ENCODE measurements at places on chromosomes 2 and 18.

DNA sequence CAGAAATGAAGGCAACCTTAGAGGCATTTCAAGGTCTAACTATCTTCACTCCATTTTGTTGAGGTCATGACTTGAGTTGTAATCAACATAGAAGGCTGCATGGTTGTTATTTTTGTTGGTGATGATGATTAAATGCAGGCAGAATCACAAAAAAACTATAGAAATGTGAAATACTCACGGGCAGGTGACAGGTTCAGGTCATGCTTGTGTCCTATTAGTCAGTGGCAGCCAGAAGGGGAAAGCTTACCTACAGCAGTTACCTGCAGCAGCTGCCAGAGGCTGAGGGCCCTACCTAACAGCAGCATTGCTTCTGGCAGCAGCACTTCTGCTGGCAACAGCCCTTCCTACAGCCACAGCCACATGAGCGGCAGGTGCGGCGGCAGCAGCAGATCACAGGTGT, 394 bp downstream of the SCYGR3 start:
- no peak for DNase-seq

DNA sequence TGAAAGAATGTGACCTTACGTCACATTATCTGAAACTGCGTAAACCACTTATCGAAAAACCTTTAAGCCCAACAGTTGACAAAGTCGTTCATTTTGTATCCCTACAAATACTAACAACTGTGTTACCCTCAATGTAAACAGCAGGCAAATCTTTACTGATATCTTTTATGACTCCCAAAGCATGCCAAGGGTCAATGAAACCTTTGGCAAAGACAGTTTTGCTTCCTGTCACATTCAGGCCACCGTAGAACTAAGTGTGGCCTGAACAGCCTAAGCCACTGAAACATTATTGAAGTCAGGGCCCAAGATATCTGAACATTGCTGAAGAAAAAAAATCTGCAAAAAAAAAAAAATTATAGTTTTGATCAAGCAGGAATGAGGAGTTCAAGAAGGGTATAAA, 77.3 kb downstream of the FAM124B start:
- DNase-seq: no peak

DNA sequence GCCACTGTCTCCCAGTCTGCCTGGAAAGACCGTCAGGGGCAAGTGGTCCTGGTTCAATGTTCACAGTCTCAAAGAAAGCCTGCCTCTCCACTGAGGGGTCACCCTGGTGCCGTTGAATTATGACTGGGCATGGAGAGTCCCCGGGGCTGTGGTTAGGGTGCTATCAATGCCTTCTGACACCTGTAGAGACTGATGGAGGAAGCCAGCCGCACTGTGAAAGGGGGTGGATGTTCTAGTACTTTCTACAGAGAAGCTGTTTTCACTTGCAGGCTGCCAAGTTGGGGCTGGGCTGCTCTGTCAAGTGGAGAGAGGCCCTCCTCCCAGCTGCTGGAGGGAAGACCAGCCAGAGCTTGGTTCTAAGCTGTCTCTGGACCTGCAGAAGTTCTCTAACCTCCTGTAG, 80.5 kb downstream of the BCL2L11 start:
- no peak for DNase-seq

GRCh38 chr2:23994567-23994966, 15.3 kb upstream of the MFSD2B start:
- DNase-seq: no peak

GRCh38 chr2:235746257-235746934, 252.6 kb downstream of the AGAP1 start:
- DNase-seq: peak; percentile 24

DNA sequence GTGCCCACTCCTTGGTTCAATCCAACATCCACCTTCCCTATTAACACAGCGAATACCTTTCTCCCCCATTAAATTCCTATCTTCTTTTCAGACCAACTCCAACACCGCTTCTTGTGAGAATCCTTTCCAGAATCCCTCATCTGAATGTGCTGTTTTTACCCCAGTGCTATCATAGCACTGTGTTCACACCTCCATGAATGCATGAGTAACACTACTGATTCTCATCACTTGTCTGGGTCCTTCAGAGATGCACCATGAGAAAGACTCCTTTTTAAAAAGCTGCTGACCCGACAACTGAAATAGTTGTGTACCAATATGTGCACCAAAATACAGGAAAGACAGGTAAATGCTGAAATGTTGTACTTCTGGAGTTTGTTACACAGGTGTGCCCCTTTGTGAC, 18.8 kb downstream of the MGAT4A start:
- no peak for DNase-seq

GRCh38 chr2:28640908-28641300, 110.7 kb upstream of the PPP1CB start:
- DNase-seq: no peak

GRCh38 chr2:113253453-113253852, 25.3 kb downstream of the PAX8 start:
- DNase-seq: no peak

- no peak for DNase-seq
These were observed 96.6 kb downstream of the TMEM17 start for GRCh38 chr2:62409442-62409841.

- DNase-seq: no peak
These were observed 38.9 kb downstream of the SETBP1 start for GRCh38 chr18:44719519-44720060.

DNA sequence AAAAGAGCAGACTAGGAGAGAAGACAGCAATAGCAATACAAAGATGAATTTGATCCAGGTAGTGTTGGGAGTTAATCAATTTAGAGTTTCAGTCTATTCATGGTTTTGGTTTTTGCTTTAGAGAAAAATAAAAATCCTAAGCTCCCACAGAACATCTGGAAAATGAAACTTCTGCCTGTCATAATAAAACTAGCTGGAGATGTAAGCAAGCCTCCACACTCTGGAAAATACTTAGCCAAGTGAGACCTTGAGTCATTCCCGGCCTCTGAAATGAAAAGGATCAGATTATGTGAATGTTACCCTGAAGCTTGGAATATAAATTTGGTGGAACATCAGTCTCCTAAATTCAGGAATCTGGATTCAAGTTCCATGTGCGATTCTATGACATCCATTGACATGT, 485.6 kb upstream of the SPRED2 start:
- no peak for DNase-seq

- no peak for DNase-seq
These were observed 7.8 kb upstream of the GPR55 start for GRCh38 chr2:230932556-230933511.

DNA sequence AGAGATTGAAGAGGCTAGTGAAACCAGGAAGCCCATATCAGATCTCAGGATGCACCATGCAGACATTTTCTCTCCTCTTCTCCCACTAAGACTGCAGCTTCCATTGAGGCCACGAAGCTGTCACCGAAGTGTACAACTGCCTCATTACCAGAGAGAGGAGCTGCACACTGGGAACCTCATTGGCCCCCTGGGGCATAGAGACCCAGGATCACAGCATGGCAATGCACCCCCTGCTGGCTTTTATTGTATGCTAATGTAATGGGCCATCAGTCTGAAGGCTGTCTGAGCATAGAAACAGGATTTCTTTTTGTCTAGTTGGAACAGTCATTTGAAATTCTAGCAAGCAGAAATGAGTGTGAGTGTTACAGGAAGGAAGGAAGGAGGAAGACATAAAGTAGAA, 861.6 kb upstream of the CELF4 start:
- no peak for DNase-seq

GRCh38 chr2:238930216-238930615, 82.3 kb downstream of the TWIST2 start:
- DNase-seq: no peak

- DNase-seq: no peak
These were observed 407.5 kb upstream of the NRP2 start for GRCh38 chr2:205274801-205275200.

Data from NCI-H748 treated with DMSO at 0.1 percent for 48 hours (cell line).